ENCODE measurements at places on chromosomes 7 and 10.
A peak's percentile ranks its signal among the peaks of the same experiment; 100 is the strongest.

GRCh38 chr7:17234398-17235031 is 63.9 kb upstream of the AHR start:
- DNase-seq, result peak; percentile 91

GRCh38 chr10:117139581-117140524 is 1.8 kb upstream of the VAX1 start:
- DNase-seq, result no peak

DNA sequence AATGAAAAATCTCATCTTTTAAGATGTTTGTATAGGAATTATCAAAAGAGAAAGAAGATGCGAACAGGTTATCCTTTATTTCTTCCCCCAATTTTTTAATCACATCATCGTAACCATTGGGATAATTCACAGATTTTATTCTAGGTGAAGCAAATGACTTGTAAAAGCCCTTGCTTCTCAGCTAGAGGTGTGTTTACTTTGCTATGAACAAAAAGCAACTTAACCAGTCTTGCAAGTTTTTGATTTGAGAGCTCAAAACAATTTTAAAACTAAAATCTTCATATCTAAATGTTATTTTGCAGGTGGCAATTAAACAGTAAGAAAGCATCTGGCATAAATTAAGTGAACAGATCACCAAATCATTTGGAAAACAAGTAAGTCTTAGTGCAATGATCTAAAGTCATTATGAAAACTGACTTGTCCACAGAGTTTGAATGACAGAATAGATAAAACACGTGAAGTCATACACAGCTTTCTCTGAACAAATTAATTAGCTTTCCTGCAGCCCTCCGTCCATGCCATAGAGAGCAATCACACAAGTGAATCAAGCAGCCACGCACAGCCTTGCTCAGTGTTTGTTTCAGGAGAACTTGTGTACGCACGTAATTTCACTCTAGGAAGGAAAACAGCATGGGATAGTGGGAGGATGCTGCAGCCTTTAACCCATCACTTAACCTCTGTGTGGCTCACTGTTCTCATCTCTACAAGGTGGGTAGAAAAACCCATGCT is 85.0 kb upstream of the ZNF800 start:
- no peak for DNase-seq

GRCh38 chr10:110168601-110169481 is 38.6 kb upstream of the MXI1 start:
- no peak for DNase-seq

DNA sequence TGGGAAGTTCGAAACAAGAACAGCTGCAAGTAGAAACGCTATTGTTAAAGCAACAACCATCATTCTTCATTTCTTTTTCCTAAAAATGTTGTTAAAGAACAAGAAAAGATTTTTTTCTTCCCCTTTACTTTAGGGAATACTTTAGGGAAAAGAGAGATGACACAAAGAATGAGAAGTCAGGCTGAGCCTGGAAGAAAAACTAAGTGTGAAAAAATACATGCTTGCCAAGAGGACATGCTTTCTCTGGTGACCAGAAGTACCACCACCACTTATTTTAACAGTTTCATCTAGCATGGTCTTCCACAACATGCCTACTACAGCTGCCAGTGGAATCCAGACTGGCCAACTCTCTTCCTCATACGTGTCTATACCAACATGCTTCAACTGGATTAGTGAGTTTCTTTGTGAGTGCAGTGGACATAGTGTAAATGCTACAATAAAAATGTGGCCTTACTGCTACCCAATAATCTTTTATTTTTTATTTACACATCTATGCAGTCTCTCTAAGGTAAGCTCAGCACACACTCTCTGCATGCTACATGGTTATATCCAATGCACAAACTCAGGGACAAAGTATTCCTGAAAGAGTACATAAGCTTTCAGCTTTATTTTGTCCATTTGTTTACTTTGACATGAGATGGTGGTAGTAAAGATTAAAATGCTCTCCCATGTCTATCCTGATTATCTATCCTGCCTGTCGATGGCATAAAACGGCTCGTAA is 196.2 kb downstream of the TAX1BP1 start:
- no peak for DNase-seq

GRCh38 chr10:48494073-48494472 is 110.8 kb downstream of the ARHGAP22 start:
- no peak for DNase-seq

- no peak for DNase-seq
Measured at GRCh38 chr10:651692-652091, 37.8 kb downstream of the DIP2C start.

- no peak for DNase-seq
Measured at GRCh38 chr10:132062116-132062515, 3.6 kb upstream of the JAKMIP3 start.

- DNase-seq, result peak; percentile 80
Measured at GRCh38 chr7:99551767-99552463, at the start of gene FAM200A. FAM200A (minus strand) TSS chr7:99552114; CDS start chr7:99548407, 3,707 bp downstream.

GRCh38 chr7:94288096-94288495 is 106.6 kb upstream of the COL1A2 start:
- DNase-seq, result no peak

DNA sequence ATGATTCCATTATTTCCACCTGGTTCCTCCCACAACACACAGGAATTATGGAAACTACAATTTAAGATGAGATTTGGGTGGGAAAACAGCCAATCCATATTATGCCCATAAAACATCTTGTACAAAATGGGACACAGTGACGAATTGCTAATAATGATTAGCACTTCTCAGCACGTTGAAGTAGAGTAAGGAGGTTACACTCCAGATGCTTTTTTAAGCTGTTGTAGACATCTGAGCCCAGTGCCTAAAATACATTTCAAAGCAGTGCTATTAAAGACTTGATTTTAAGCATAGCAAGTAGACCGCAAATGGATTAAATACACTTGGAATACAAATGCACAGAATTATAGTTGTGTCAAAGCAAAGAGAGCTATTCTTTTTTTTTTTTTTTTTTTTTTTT is 105.9 kb downstream of the AASS start:
- DNase-seq, result no peak

- no peak for DNase-seq
Measured at GRCh38 chr7:155529845-155530244, 16.5 kb downstream of the CNPY1 start.

DNA sequence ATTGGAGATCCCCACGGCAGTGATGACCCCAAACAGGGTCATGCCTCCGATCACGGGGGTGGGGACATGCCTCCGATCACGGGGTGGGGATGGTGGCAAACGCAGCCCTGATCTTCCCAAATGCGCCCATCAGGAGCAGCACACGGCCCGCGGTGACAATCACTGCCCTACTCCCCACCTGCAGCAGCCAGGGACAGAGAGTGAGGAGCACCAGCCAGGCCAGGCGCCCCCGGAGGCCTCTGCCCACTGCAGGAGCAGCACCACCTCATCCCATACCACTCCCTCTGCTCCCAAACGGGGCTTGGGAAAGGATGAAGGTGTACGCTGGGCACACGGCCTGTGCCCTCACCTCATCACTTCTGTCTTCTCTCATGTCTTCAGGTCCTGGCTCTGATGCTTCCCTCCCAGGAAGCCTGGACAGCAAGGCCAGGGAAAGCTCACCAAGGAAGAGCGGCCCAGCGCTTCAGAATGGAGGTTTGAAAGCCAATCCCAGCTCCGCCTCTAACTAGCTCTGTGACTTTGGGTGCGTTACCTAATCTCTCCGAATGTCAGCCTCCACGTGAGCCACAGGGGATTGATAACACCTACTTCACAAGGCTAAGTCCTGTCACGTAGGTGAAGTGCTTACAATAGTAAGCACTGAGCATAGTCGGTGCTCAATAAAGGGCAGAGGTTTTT is 37.1 kb downstream of the STRA8 start:
- no peak for DNase-seq

GRCh38 chr10:33074443-33074842 is 116.4 kb upstream of the ITGB1 start:
- DNase-seq, result no peak

DNA sequence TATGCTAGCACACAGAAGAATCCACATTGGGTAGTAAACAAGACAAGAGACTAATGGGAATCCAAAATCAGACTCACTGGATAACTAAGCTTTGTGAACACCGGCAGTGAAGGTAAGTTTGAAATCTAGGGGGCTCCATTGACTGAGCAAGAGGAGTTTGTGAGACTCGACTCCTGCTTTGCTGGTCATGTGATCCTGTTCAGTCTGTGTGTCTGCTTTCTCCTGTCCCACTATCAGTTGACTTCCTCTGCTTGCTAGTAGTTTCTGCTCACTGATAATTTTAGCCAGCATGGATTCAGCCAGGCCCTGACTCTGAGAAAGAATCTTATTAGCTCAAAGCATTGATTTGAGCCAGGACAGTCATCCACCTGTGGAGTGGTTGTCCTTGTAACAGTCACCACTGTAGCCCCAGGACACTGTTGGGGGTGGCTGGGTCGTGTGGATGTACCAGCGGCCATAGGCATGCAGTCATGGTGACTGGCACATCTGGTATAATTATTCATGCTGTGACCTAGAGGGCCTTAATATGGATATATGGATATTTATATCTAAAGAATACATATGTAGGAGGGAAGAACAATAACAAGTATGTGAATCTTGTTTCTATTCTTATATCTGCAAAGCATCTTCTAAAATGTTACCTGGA is 44.4 kb downstream of the DNAH11 start:
- DNase-seq, result no peak

GRCh38 chr10:72248468-72249151 is 25.1 kb upstream of the DDIT4 start:
- no peak for DNase-seq

- DNase-seq, result no peak
Measured at GRCh38 chr10:50422259-50422658, 170.9 kb upstream of the ASAH2 start.

DNA sequence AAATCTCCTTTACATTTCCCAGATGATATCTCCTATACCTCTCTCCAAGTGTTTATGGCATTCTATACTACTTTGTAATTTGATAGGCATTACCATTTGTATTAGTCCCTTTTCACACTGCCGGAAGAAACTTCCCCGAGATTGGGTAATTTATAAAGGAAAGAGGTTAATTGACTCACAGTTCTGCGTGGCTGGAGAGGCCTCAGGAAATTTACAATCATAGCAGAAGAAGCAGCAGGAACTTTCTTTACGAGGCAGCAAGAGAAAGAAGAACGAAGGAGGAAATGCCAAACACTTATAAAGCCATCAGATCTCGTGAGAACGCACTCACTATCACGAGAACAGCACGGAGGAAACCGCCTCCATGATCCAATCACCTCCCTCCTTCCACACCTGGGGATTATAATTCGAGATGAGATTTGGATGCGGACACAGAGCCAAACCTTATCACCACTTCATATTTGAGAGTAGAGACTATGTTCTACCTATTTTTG is 1194.6 kb downstream of the SORCS1 start:
- DNase-seq, result no peak

- DNase-seq, result no peak
Measured at GRCh38 chr7:140287988-140288387, 110.3 kb downstream of the SLC37A3 start.

DNA sequence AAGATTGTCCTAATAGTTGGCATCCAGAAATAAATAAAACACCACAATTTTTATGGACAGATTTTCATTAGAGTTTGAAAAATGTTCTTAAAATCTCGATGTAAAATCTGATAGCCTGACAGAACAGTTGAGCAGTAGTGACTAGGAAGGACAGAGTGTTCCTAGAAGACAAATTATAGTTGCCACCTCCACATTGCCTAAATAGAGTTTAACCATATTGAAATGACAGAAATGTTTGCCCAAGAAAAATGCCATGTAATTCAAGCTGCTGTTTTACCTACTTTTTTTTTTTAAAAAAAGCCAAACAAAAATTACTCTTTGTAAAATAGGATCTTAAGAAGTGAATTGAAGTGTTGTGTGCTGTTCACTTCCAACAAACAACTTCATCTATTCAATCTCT is 8.9 kb upstream of the HERC4 start:
- no peak for DNase-seq

DNA sequence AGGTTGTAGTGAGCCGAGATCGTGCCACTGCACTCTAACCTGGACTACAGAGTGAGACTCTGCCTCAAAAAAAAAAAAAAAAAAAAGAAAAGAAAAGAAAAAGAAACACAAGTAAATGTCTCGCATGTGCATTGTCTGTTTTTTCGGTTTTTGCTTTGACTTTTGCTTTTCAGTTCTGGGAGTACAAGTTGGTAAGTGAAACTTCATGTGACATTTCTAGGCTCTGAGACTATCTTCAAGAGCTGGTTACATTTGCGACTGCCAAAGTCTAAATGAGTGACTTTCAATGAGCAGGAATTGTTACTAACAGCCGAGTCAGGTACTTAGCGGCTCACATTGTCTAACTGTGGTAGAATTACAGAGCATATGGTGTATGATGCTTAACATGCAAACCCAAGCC is 107.0 kb upstream of the CELF2 start:
- DNase-seq, result no peak

DNA sequence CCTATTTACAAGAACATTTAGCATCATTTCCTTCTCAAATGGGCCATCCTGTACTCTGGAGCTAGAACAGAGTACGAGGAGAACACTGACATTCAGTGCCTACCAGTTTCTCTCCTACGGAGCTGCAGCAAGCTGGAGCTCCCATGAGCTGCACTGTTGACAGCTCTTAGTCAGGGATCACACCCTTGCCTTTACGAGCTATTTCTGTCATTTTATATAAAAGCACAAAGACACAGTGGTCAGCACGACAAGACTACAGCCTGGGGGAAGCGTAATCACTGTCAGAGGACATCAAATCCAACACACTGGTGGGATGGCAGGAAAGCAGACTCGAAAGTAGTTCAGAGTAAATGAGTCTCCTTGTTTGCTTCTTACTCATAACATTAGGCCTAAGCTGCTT is 2.7 kb downstream of the CDCA7L start:
- DNase-seq, result no peak

DNA sequence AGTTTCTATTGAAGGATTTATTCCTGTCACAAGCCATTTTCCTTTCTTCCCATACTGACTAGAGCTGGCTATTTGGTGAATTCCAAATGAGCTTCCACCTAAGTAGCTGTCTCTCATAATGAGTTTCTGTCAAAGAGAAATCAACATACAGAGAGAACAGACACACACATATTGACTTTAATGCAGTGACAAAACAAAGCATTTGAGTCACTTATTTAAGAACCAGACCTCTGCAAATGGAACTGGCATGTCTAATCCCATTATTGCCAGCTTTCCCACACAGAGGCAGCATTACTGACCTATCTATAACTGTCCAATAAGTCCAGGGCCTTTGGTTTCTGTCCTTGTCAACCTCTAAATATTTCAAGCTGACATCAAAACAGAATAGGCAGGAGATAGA is 179.3 kb upstream of the CSTF2T start:
- DNase-seq, result no peak

DNA sequence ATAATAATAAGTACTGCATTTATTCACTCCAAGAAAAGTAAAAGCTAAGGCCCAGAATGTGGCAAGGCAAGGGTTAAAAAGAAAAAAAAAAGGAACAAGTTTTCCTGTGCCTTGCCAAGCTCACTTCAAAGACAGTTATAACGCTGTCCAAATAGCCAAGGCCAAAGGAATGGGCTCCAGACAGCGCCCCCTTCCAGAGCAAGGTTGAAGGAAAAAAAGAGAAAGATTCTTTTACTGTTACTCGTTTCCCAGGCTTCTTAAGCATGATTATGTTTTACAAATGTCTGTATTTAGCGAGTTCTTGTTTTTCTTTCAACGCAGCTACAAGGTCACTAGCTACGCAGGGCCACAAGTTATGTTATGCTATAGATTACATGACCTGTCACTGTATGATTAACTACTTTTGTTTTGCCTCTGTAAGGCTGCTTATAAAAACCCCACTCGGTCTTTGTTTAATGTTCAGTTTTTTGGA is 9.1 kb upstream of the EIF4H start:
- DNase-seq, result no peak

GRCh38 chr10:69483963-69484362 is 32.7 kb downstream of the TSPAN15 start:
- no peak for DNase-seq
